Fibroblast of lung (primary cell): ENCODE measurements at places on chromosomes 6 and 20. TPM values are rescaled to one million over a fixed set of nuclear protein-coding genes. Genes with fewer than 3 reads are reported as not detected.

Gene POPDC3
- 6.7 and 14.2 TPM in 2 replicates for total RNA-seq

Gene TRIM40
- not detected in 2 replicates for total RNA-seq

Gene KHDC1L
- total RNA-seq, result not detected in 2 replicates

Gene C6orf118
- not detected in 2 replicates for total RNA-seq

Gene RHAG
- not detected in 2 replicates for total RNA-seq

Gene ZNF391
- total RNA-seq, result 1.3 and 2.8 TPM in 2 replicates

Gene ADGB
- total RNA-seq, result not detected in 2 replicates

Gene CST7
- total RNA-seq, result not detected in 2 replicates

Gene CD40
- total RNA-seq, result 2.3 and 3.1 TPM in 2 replicates

Gene KDM1B
- total RNA-seq, result 19.5 and 26.1 TPM in 2 replicates

Gene BEND3
- total RNA-seq, result 0.83 and 1.0 TPM in 2 replicates

Gene CST2
- not detected in 2 replicates for total RNA-seq

Gene PRPH2
- 5.1 and 8.6 TPM in 2 replicates for total RNA-seq

Gene DEFB110
- total RNA-seq, result not detected in 2 replicates
